NCI-H1436 (cell line): ENCODE measurements at places on chromosomes 2 and 18.

- no peak for DNase-seq
These were observed 8.7 kb upstream of the AAK1 start for GRCh38 chr2:69652206-69652605.

DNA sequence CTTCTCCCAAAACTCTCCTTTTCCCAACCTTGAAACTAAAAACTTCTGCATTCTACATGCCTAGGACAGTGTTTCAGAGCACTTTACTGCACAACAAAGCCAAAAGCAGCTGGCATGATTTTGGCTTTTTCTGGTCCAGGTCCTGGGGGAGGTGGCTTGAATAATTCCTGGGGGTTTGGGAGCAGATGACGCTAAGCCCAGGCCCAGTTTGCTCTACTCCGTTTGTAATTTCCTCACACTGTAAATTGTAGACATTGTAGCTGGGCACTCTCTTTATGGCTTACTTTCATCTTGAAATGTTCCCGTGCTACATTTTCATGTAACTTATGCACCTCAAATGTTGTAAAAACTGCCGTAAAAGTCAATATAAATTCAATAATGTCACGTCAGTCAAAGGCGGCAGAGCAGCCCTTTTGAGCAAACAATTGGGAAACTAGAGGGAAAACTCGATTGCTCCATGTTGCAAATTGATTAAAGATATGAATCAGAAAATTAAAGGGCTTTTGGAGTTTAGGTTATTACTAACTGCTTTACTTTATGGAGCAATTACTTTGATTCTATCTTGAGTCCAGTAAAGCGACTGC is 373.2 kb upstream of the SLC14A2 start:
- DNase-seq = no peak

GRCh38 chr2:219736209-219736608 is 108.8 kb downstream of the SLC4A3 start:
- peak; percentile 18 for DNase-seq

DNA sequence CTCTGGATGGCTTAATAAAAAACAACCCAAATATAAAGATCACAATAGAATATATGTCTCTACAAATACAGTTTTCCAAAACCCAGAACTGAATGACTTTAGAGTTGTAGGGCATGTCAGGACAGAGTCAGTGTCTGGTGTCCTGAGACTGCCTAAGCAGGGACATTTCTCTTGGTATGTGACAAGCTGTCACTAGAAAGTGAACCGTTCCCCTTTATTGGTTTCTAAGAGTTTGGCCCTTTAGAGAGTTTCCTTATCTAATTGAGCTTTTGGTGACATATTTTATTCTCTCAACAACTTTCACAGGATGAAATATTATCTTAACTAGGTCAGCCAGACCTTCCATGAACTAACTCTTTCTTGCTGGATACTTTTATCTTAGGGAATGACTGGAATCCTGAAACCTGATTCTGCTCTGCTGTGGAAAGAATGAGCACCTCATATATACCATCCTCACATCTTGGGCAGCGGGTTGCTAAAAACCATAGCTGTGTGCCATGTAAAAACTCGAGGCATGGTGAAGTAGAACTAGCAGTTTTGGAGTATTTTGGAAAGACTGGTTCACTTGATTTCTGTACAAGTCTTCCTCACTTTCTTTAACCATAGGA is 54.8 kb downstream of the CAVIN2 start:
- DNase-seq = no peak

- DNase-seq = peak; percentile 64
These were observed 1.7 kb upstream of the GCG start for GRCh38 chr2:162153608-162154224.

GRCh38 chr2:43519643-43520221 is 76.1 kb downstream of the THADA start:
- DNase-seq = no peak

DNA sequence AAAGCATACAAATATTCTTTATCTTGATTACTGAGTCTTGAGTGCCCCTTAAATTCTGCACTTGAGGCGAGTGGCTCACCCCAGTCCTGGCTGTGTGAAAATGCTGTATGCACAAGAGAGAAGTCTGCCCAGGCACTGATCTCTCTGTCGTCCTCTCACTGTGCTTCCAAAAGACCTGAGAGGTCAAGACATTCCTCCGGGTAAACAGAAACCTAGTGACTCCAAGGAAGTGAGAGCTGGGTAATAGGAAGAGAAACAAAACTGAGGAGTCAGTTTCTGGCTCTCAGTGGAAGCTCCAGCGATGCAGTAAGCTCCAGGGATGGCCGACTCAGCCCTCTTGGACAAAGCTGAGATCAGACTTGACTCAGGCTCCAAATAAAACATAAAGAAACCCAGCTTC is 70.9 kb downstream of the AAK1 start:
- no peak for DNase-seq

GRCh38 chr2:201900362-201900761 is 94.0 kb downstream of the CDK15 start:
- peak; percentile 9 for DNase-seq
